CD4-positive, alpha-beta T cell treated with Interleukin-15 for 4 hours (primary cell): ENCODE measurements at places on chromosomes 1 and 21.

GRCh38 chr1:91804546-91805023, 81.4 kb downstream of the TGFBR3 start:
- DNase-seq, result peak; percentile 78

GRCh38 chr1:18666317-18666920, 35.8 kb downstream of the PAX7 start:
- DNase-seq, result no peak

DNA sequence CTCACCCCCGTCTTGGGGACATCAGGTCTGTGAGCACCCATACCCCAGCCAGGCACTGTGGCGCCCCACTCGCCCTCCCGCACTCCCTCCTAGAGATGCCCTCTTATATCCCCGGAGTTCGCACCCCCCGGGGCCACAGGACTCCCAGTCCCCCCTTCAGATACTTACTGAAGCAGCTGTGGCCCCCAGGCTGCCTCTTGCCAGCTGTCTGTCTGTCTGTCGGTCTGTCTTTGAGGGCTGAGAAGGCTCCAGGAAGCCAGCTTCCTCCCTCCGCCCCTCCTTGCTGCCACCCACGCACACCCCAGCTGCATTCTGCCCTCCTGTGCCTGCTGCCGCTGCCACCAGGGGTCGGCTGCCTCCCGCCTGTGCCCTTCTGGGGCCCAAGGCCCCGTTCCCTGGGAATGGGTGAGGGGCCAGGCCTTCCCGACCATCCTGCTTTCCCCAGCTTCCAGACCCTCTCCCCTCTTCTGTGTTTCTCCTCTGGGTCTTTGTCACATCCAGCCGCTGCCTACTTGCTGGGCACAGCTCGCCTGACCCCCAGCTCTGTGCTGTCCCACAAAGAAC, at the start of gene PTPN7:
PTPN7 (minus strand) TSS at position 226 of the 564 bp plus-strand sequence. CDS start 1,200 bp downstream, outside the sequence.
- peak; percentile 75 for DNase-seq

DNA sequence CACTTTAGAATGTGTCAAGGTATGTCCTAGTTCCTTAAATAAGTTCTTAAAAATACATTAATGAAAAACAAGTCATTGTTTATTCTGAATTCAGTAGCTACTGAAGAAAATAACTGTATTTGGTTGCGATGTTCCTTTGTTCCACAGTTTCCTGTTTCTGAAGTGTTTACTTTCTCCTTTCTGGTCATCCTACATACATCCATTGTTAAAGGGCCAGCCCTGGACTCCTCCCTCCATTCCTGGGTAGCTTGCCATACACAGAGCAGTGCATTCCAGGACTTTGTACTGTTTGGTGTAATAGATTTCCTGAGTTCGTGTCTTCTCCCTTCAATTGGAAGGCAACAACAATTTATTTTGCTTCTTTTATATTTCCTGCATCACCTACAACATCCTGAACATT, 845.4 kb upstream of the CXADR start:
- no peak for DNase-seq

DNA sequence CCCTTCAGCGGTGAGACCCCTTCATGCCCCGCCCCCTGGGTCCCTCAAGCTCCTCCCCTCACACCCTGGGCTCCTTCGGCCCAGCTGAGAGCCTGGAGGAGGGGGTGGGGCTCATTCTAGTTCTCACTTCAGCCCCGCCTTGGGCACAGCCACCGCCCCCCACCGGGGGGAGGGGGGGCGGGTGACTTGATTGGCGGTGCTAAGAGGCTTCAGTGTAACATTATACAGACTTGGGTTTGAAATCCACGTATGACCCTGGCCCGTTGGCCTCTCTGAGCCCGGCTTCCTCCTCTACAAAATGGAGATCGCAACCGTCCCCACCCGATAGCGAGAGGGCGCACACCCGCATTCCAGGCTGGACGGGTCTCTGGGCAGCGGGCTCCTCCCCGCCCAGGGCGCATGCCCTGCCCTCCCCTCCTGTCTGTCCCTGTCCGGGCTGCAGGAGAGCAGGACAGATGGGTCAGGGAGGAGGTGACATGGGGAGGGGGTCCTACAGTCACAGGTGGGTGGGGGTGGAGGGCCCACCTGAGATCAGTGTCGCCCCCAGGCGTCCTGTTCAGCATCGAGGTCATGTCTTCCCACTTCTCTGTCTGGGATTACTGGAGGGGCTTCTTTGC, 5.1 kb downstream of the CLCNKB start:
- DNase-seq, result peak; percentile 22

DNA sequence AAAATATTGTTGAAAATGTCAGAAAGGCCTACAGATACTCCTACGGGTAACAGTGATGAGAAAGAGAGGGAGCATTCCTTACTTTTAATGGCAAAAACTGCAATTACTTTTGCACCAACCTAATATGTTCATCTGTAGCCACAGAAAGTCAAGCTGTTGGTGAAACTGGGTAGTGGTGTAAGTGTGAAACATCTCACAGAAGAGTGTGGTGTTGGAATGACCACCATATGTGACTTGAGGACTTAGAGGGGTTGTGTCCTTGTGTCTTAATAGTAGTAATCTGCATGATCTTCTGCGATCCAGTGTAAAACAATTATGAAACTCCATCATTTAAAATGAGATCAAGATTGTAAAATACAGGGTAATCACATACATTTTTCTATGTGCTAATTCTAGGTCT, 320.7 kb downstream of the ADGRL2 start:
- DNase-seq, result no peak

- no peak for DNase-seq
These were observed 97.9 kb upstream of the SERBP1 start for GRCh38 chr1:67528141-67528540.

- no peak for DNase-seq
These were observed 45.0 kb upstream of the DNAJC6 start for GRCh38 chr1:65264197-65264929.

- no peak for DNase-seq
These were observed 77.4 kb downstream of the RUNX1 start for GRCh38 chr21:34971656-34972055.

- DNase-seq, result no peak
These were observed 6.1 kb downstream of the SH2D1B start for GRCh38 chr1:162405800-162406199.

GRCh38 chr1:52571783-52572182, 18.9 kb upstream of the TUT4 start:
- DNase-seq, result no peak

GRCh38 chr21:41557884-41558283, 49.9 kb upstream of the TMPRSS2 start:
- no peak for DNase-seq

- no peak for DNase-seq
These were observed 36.8 kb downstream of the TRIM11 start for GRCh38 chr1:228369608-228370438.

DNA sequence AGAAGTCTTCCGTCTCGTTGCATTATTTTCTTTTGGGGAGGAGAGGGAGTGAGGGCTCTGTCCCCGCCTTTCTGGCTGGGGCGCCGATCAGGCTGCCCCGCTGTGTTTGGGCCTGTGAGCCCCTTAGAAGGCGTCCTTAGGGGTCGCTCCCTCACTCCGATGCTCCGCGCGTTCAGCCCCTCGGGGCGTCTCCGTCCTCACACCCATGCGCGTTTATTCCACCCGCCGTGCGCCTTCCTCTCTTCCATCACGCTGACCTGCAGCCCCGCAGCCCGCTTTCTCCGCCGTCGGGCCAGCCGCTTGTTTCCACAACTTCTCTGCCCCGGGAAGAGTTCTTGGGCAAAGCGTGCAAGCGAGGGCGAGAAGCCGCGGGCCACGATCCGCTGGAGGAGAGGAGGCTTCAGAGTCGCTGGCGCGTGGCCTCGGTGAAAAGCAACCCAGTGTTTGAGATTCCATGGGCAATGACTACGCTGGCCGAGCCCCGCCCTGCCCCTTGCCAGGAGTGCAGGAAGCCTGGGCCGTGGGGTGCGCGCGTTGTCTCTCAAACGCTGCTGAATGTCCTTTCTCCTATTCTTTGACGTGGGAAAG, 27.7 kb downstream of the TRIM11 start:
- no peak for DNase-seq
